MV-4-11 (cell line): ENCODE measurements at places on chromosomes 4 and X.

DNA sequence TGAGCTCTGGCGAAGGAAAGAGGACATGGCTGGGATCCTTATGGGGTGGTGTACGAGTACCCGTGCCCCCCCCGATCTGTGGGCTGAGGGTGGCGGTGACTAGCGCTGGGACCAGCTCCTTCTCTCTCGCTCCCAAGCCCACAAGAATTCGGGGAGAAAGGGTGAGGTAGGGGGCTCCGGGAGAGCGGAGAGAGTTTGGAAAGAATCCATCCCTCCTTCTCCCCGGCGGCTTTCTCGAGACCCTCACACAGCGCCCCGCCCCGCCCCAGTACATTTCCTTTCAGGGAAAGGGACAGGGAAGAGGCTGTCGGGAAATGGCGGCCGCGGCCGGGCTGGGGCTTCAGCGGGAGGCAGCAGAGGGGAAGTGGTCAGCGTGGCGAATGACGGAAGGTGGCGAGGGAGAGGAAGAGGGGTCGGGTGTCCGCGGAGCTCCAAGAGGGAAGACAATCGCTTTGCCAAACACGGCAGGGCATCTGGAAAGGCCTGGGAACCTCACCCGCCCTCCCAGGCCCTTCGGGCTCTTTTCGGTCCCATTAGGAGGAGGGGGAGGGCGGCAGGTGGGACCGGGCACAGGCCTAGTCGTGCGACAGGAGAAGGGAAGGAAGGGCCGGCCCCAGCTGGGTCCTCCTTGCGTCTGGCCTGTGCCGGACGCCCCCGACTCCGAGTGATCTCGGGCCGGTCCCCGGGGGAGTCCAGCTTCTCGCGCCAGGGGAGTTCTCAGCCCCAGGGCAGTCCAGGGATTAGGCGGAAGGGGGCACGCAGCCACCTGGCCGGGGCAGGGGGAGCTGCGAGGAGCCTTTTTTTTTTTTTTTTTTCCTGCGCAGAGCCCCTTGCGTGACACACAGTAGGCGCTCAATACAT is 10.2 kb downstream of the HNRNPH2 start:
- DNase-seq, result peak; percentile 21

GRCh38 chr4:88937081-88937480 is 119.9 kb downstream of the FAM13A start:
- DNase-seq, result no peak

- DNase-seq, result peak; percentile 54
These were observed 128.2 kb downstream of the C4orf51 start for GRCh38 chr4:145808021-145808650.

- peak; percentile 60 for DNase-seq
These were observed 1278.6 kb downstream of the PCDH7 start for GRCh38 chr4:31998807-31999206.

DNA sequence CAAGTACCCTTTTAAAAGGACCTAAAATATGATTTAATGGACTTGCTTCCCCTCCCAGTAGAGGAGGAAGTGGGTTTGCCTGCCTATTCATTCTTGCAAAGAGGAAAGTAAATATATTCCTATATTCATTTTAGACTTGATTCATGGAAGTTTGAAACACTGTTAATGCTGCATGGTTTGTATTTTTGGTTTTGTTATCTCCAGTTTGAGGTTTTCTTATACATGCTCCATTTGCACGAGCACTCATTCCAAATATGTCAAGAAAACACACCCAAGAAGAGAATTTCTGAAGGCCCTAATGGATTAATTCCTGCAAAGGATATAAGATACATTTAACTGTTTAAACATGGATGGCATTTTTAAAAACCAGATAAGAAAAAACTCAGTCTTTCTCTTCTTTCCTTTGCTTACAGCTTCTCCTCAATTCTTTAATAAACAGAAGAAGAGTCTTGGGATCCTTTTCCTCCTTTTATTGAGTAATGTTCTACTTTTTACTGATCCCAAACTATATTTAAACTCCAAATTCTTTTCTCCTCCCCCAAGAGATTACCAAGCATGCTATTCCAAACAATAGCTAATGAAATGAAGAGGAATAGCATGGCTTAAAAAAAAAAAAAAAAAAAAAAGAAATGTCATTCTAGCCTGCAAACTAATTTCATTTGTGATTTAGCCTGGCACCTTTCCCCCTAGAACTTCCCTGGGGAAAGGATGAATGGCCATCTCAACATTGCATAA is 54.6 kb upstream of the LDB2 start:
- DNase-seq, result no peak

DNA sequence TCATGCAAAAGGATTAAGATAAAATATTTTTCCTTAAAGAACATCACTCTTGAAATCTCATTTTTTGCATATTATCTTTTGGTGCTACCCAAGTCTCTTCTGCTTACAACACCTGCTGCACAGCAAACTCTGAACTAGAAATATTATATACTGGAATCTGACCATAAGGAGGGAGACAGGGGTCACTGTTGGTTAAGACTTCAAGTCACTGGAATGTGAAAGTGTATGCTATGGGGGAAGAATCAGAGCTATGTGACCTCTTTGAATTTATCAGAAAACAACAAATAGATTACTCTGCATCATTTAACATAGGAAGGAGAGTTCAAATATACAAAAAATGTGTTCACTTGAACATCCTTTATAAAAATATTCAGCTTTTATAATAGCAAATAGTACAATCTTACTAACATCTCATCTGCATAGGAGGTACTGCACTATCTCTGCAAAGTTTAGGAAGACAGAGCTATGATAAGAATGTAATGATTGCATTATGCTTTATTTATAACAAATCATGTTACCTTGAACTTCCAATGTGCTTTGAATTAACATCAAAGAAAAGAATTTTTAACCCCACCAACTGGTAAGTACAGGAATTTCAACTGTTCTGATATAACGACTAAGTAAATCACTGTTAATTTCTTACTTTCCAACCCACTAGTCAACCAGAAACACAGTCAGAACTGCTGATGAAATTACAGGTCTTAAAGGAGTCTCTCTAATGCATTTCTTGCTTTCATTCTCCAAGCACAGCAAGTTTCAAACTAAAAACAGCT is 69.8 kb downstream of the ZNF827 start:
- no peak for DNase-seq

GRCh38 chr4:111649308-111649707 is 495.9 kb upstream of the FAM241A start:
- no peak for DNase-seq

DNA sequence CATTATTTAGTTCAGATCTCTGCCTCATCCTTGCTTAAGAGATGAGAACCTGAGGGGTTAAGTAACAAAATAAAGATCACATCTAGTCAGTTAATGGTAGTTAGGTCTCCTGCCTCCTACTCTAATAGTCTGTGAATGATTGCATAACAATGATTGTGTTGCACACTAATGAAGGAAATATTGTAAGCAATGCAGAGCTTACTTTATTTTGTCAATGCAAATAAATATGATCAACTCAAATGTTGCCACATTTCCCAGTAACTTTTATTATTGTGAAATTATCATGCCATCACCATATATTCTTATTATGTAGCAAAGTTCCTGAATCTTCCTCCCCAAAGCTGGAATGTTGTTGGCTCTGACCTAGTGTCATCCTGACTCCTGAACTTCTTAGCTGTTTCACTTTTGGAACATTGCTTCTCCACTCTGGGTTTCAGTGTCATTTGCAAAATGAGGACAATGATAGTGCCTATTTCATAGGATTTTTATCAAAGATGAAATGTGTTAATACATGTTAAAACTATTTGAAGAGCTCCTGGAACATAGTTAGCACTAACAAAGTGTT is 17.0 kb upstream of the GABRA4 start:
- no peak for DNase-seq
